ENCODE measurements at places on chromosomes 16 and 17.

GRCh38 chr17:69452664-69453260, 38.3 kb downstream of the MAP2K6 start:
- DNase-seq = no peak

DNA sequence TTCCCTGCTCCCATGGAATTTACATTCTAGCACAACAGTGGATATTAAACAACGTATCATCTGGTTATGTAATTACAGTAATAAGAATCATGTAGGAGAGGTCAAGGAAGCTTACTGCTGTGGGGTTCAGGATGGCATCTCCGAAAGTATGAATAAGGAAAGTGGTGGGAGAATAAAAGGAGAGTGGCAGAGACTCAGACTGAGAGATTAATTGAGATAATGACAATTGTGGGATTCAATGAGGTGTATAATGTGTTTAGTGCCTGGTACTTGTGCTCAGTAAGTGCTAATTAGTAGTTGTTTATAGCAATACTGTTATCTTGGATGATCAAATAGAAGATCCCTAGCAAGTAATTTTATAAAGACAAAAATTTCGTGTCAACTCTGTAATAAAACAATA, 45.3 kb downstream of the NF1 start:
- no peak for DNase-seq

GRCh38 chr17:78661093-78661770, 84.0 kb upstream of the DNAH17 start:
- DNase-seq = no peak

- DNase-seq = no peak
These were observed 1.1 kb downstream of the NAA38 start for GRCh38 chr17:7856011-7856810.

DNA sequence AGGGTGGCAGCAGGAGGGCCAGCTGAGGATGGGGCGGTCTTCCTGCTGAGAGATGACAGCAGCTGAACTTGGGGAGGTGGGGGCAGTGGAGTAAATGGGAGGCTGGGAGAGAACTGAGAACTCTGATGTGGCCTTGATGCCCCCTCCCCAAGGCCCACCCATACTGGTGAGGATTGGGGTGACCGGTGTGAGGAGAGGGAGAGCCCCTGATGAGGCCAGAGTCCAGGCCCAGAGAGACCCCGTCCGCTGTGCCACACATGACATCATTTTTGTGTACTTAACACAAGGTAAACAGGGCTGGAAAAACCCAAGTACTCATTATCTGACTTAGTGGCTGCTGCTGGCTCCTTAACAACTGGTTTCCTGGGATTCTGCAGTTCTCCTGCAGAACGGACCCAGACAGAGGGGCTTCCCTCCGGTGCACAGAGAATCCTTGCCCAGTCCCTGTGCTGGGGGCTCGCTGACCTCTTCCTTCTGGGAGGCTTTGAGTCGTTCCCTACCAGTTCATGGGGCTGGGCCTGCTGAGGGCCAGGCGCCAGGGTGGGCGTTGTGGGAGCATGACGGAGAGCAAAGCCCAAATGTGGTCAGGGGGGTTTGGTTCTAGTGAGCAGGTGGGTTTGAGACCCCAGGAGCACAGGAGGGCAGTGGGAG, 207.6 kb downstream of the RAB11FIP4 start:
- no peak for DNase-seq

GRCh38 chr16:4936181-4936990, 562 bp downstream of the PPL start:
- no peak for DNase-seq

DNA sequence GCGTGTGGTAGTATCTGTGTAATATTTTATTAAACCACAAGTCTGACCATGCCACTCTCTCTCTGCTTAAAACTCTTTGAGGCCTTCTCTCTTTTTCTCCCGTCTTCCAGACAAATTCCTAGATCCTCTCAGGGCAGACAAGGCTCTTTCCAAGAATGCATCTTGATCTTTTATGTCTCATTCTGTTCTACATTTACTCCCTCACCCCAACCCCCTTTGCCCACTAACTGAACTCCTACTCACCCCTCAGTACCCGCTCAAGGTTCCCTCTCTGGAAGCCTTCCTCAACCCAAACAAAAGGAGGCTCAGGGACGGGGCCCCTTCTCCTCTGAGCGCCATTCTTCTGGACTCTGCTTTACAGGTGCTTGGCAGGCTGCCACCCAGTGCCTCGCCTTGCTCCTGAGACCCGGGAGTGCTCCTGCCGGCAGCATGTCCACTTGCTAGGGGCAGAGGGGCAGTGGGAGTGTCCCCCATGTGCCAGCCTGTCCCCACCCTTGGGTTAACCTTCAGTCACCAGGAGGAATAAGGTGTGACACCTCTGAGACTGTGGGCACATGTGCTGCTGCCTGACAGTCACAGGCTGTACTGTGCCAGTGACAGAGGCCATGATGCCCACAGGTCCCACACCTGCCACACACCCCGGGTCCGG, 9.2 kb downstream of the SLC13A2 start:
- DNase-seq = no peak

DNA sequence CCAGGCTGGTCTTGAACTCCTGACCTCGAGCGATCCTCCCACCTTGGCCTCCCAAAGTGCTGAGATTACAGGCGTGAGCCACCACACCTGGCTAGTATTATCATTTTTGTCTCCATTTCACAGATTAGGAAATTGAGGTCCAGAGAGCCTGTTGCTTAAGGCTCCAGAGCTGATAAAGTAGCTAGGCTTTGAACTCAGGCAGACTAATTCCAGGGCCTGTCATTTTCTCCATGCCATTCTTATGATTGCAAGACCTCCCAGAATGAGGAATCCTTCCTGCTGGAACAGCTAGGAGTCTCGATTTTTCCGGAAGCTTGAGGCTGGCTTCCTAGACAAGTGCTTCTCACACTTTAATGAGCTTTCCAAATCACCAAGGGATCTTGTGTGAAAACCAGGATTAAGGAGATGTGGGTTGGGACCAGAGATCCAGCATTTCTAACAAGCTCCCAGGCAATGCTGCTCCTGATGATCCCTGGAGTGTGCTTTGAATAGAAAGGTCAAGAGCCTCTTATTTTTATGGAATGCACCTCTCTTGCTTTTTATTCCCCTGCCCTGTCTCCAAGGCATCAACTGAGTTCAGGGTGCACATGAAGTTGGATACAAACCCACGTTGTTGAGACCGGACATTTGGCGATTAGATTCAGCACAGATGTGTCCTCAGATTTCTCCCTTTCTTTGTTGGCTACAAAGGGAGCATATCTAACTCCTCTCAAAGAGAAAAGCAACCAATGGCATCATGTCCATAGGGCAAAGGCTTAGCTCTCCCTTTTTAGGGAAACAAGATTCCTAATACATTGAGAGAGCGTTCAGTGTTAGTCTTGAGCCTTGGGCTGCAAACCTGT, 40.3 kb upstream of the FAM20A start:
- no peak for DNase-seq

GRCh38 chr17:55301521-55302406, 37.0 kb downstream of the HLF start:
- DNase-seq = no peak

DNA sequence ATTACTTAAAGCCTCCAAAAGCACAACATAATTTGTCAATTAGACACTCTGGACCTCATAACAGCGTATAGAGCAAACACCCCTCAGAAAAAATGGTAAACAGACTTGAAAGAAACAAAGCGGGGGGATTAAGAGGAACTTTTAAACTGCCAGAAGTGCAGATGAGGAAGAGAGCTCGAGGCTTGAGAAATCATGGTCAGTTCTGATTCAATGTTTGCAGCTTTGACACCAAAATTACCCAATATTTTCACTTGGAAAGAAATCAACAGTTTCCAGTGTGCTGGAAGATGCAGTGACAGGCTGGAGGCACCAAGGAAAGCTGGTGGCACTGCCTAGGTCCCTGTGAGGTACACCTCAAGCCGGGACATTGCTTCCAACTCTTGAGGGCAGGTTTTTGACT, 180.9 kb upstream of the TOX3 start:
- no peak for DNase-seq
